ENCODE measurements at places on chromosomes 1 and 21. TPM values are rescaled to one million over a fixed set of nuclear protein-coding genes. Genes with fewer than 3 reads are reported as not detected.

GRCh38 chr1:187481581-187482148 lies 652.9 kb downstream of the PLA2G4A start:
- DNase-seq, result peak; percentile 13
- H3K4me1 ChIP-seq, result no peaks in the 10 kb centered on the region
- no peaks in the 10 kb centered on the region for H3K27me3 ChIP-seq

- peaks cover 17% of the 10 kb centered on the region for H3K27me3 ChIP-seq
- no peaks in the 10 kb centered on the region for H3K36me3 ChIP-seq
- H3K4me1 ChIP-seq, result no peaks in the 10 kb centered on the region
- H3K4me3 ChIP-seq, result no peak overlapping the region
- DNase-seq, result no peak
- H3K27ac ChIP-seq, result no peak overlapping the region
Measured at GRCh38 chr1:156822680-156823079, 6.0 kb upstream of the SH2D2A start.

DNA sequence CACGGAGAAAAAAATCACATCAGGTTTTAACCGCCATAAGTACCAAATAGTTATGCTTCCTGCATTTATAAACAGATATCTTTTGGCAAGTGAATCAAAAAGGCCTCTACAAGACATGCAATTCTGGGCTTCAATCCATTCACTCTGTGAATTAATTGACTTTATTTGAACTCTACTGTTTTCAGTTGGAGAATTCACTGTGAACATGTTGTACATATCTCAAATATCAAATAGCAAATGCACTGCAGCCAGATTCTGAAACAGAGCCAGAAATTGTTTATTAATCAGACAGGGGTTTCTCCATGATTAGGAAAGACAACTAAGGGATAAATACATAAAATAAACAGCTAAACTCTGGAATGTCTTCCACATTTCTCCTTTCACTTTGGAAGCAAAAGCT lies 445.4 kb upstream of the NFIA start:
- H3K4me1 ChIP-seq, result no peaks in the 10 kb centered on the region
- DNase-seq, result no peak
- no peak overlapping the region for H3K4me3 ChIP-seq
- no peaks in the 10 kb centered on the region for H3K27me3 ChIP-seq
- no peak overlapping the region for H3K27ac ChIP-seq

- DNase-seq, result no peak
- H3K36me3 ChIP-seq, result no peaks in the 10 kb centered on the region
- H3K27me3 ChIP-seq, result no peaks in the 10 kb centered on the region
- H3K4me1 ChIP-seq, result no peaks in the 10 kb centered on the region
- no peak overlapping the region for H3K27ac ChIP-seq
Measured at GRCh38 chr21:15289896-15290841, 225.4 kb upstream of the NRIP1 start.

GRCh38 chr1:84988588-84988987 lies 8.3 kb downstream of the MCOLN2 start:
- H3K4me3 ChIP-seq, result no peak overlapping the region
- DNase-seq, result no peak
- no peak overlapping the region for H3K27ac ChIP-seq
- no peaks in the 10 kb centered on the region for H3K36me3 ChIP-seq

DNA sequence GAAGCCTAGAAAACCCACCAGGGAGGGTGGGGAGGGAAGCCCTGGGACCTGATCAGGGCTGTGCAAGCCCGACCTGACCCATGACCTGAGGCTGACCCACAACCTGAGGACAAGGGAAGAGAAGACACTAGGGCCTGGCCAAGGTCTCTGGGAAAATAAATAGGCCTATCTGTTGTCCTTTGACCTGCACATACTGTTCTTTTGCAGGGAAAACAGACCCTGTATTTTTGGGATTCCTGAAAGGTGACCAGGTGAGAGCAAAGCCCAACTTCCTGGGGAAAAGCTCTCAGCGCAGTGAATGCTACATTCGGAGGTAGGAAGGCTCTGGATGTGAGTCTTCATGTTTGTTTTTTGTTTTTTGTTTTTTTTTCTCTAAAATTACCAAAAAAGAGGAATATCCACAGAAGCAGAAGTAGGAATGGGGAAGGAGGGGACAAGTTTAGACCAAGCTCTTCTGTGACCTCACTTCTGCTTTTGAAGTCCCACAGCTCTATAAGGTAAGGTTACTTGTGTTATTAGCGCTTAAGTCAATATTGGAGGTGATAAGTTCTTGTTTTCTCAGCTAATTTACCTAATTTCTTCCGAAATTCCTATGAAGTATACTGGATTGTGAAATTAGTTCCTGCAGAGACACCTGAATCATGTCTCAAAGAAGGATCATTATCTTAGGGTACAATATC lies 26.2 kb upstream of the LYST start:
- H3K4me1 ChIP-seq, result no peaks in the 10 kb centered on the region
- H3K27ac ChIP-seq, result no peak overlapping the region
- no peaks in the 10 kb centered on the region for H3K27me3 ChIP-seq
- no peaks in the 10 kb centered on the region for H3K36me3 ChIP-seq

DNA sequence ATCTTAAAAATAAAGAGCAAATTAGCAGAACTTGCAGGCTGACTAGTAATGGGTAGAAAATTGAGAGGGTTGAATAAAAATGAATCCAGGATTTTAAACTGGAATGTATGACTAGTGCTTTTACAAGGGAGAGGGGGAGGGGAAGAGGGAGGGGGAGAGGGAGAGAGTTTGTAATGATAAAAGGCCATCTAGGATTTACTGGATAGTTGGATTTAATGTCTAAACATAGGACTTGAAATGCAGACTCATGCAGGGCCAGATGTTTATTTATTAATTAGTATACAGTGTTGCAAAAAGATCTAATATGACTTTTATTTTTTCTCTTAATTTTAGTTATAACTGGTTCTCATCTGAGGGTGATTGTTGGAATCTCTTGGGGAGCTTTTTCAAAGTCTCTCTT lies 4.3 kb downstream of the ZNF326 start:
- H3K27me3 ChIP-seq, result no peaks in the 10 kb centered on the region
- H3K4me1 ChIP-seq, result peaks cover 22% of the 10 kb centered on the region
- no peak overlapping the region for H3K4me3 ChIP-seq
- no peak for DNase-seq
- H3K36me3 ChIP-seq, result peaks cover 3% of the 10 kb centered on the region

GRCh38 chr1:86704972-86705664 lies 742 bp downstream of the SH3GLB1 start:
- DNase-seq, result peak; percentile 74
- peak overlapping the region; percentile 94 for H3K27ac ChIP-seq
- H3K4me1 ChIP-seq, result peaks cover 25% of the 10 kb centered on the region
- peak overlapping the region; percentile 72 for H3K4me3 ChIP-seq
- H3K27me3 ChIP-seq, result no peaks in the 10 kb centered on the region

- peaks cover 4% of the 10 kb centered on the region for H3K4me1 ChIP-seq
- H3K36me3 ChIP-seq, result no peaks in the 10 kb centered on the region
- no peak overlapping the region for H3K4me3 ChIP-seq
Measured at GRCh38 chr1:118558933-118559332, 373.9 kb upstream of the SPAG17 start.

DNA sequence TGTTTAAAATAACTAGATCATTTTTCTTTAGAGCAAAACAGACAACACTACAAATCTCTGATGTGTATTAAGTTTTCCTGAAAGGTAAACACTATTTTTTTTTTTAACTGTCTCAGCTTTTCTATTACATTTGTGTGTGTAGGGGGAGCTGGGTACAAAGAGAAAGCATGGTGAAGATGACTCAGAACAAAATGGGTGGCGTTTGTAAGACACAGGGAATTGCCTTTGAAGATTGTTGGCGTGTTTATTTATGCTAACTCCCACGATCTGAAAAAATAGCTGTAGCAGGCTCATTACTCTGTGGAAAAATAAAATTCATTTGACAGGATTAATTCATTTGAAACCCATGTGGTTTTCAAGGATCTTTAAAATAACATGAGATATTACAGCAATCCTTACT lies 285.1 kb downstream of the RYR2 start:
- no peaks in the 10 kb centered on the region for H3K27me3 ChIP-seq
- H3K36me3 ChIP-seq, result no peaks in the 10 kb centered on the region
- peak; percentile 0 for DNase-seq
- no peak overlapping the region for H3K4me3 ChIP-seq
- peak overlapping the region; percentile 15 for H3K27ac ChIP-seq
- peaks cover 3% of the 10 kb centered on the region for H3K4me1 ChIP-seq

GRCh38 chr1:40980068-40980452 lies 564 bp downstream of the CTPS1 start:
- DNase-seq, result no peak
- H3K36me3 ChIP-seq, result peaks cover 8% of the 10 kb centered on the region
- no peaks in the 10 kb centered on the region for H3K27me3 ChIP-seq
- peak overlapping the region; percentile 51 for H3K4me3 ChIP-seq
- H3K27ac ChIP-seq, result peak overlapping the region; percentile 94
- H3K4me1 ChIP-seq, result peaks cover 10% of the 10 kb centered on the region

- no peaks in the 10 kb centered on the region for H3K27me3 ChIP-seq
- no peak overlapping the region for H3K4me3 ChIP-seq
- H3K36me3 ChIP-seq, result no peaks in the 10 kb centered on the region
- H3K4me1 ChIP-seq, result peaks cover 6% of the 10 kb centered on the region
Measured at GRCh38 chr1:244674446-244674845, 21.5 kb downstream of the DESI2 start.

GRCh38 chr1:209772126-209772525 lies 12.2 kb downstream of the C1orf74 start:
- H3K27ac ChIP-seq, result no peak overlapping the region
- no peak for DNase-seq
- peaks cover 15% of the 10 kb centered on the region for H3K4me1 ChIP-seq
- H3K27me3 ChIP-seq, result no peaks in the 10 kb centered on the region
- no peak overlapping the region for H3K4me3 ChIP-seq

DNA sequence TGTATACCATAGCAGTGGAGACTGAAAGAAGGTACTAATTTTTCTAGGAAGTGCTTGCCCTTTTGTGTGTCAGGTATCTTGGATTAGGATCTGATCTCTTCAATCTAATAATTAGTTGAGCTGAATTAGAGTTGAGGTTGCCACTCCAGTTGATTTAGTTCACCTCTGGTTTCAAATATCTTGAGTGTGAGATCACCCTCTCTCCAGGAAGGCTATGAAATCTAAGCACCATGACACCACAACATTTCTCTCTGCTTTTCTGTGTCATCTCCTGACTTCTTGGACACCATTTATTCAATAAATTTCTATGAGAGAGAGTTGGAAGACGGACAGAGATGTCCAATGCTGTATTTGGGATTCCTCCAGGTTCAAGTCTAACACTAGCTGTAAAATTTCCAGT lies 212.8 kb downstream of the DYRK1A start:
- no peaks in the 10 kb centered on the region for H3K27me3 ChIP-seq
- H3K4me1 ChIP-seq, result no peaks in the 10 kb centered on the region
- no peak for DNase-seq
- H3K27ac ChIP-seq, result no peak overlapping the region

- H3K4me3 ChIP-seq, result no peak overlapping the region
- H3K36me3 ChIP-seq, result no peaks in the 10 kb centered on the region
- H3K27me3 ChIP-seq, result peaks cover 19% of the 10 kb centered on the region
- H3K27ac ChIP-seq, result no peak overlapping the region
Measured at GRCh38 chr1:181676269-181676668, 193.0 kb downstream of the CACNA1E start.

GRCh38 chr1:156551066-156551643 lies 21.2 kb downstream of the IQGAP3 start:
- H3K4me1 ChIP-seq, result peaks cover 8% of the 10 kb centered on the region
- no peaks in the 10 kb centered on the region for H3K36me3 ChIP-seq
- no peaks in the 10 kb centered on the region for H3K27me3 ChIP-seq

GRCh38 chr1:168009322-168009721 lies 72.5 kb upstream of the MPC2 start:
- no peaks in the 10 kb centered on the region for H3K27me3 ChIP-seq
- peaks cover 44% of the 10 kb centered on the region for H3K36me3 ChIP-seq
- DNase-seq, result peak; percentile 22
- no peaks in the 10 kb centered on the region for H3K4me1 ChIP-seq
- H3K4me3 ChIP-seq, result no peak overlapping the region
- H3K27ac ChIP-seq, result no peak overlapping the region

GRCh38 chr1:243316366-243316989 lies 60.6 kb downstream of the SDCCAG8 start:
- no peaks in the 10 kb centered on the region for H3K4me1 ChIP-seq
- no peak for DNase-seq
- H3K4me3 ChIP-seq, result no peak overlapping the region

DNA sequence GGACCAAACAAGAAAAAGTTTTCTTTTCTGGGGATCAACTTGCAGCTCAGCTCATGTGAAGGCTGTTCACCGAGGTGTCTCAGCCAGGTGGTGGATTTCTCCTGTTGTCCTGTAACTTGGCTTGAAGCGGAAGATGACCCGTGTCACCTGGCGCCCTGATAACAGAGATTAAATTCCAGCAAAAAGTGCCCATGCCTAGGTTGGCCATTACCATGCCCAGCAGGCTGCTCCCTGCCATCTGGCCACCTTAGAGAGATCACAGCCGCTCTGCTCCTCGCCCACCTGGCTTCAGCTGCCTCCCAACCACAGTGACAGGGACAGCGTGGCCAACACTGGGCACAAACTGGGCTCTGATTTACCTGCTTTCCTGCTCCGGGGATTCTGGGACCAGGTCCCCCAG lies 149.5 kb downstream of the ZBTB18 start:
- no peak overlapping the region for H3K27ac ChIP-seq
- no peaks in the 10 kb centered on the region for H3K36me3 ChIP-seq
- no peaks in the 10 kb centered on the region for H3K27me3 ChIP-seq
- no peak overlapping the region for H3K4me3 ChIP-seq

DNA sequence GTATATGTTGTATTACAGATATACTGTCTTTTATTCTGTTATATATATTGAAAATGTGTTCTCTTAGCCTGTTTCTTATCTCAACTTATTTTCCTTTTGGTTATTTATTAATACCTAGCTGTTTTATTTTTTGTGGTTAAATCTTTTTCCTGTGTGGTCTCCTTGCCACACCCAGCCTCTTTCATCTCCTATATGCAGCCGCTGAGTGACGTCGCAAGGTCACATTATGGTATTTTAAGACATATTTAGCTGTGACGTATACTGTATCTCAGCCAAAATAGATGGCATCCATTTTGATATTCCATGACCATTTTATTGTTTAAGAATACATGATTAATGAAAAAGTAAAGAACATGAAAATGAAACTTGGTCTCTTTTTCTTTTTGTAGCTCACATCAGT lies 29.1 kb downstream of the CENPF start:
- DNase-seq, result no peak
- no peak overlapping the region for H3K27ac ChIP-seq
- H3K36me3 ChIP-seq, result peaks cover 11% of the 10 kb centered on the region
- H3K4me3 ChIP-seq, result no peak overlapping the region

DNA sequence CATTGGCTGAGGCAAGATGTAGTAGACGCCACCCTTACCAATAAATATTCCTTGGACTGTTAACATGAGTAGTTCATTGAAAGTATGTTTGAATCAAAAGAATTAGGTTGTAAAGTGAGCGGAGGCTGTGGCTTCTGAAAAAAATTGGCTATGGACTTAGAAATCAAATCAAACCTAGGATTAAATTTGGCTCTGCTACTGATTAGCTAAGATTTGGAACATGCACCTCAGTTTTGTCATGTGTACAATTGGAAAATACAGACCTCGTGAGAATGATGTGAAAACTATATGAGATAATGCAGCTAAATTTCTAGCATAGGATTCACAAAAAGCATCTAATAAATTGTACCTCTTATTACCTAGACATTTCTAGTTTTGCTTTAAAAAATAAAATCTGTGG lies 85.3 kb upstream of the USP25 start:
- no peak overlapping the region for H3K4me3 ChIP-seq
- peaks cover 11% of the 10 kb centered on the region for H3K4me1 ChIP-seq
- no peak for DNase-seq
- H3K27ac ChIP-seq, result no peak overlapping the region

KLHDC9 gene
- 41.2 TPM for polyA plus RNA-seq

KAZN gene
- polyA plus RNA-seq, result 17.5 TPM

IGSF3 gene
- 29.0 TPM for polyA plus RNA-seq

LRRC71 gene
- polyA plus RNA-seq, result 0.24 TPM

OR2M5 gene
- not detected for polyA plus RNA-seq

ZMYM1 gene
- 19.1 TPM for polyA plus RNA-seq

RGS7 gene
- polyA plus RNA-seq, result not detected

KRTAP13-2 gene
- not detected for polyA plus RNA-seq

PLA2G4A gene
- 0.50 TPM for polyA plus RNA-seq
